Hematopoietic multipotent progenitor cell treated with erythropoietin and hydrocortisone succinate and interleukin-3 and kit ligand, for 8 days (in vitro differentiated cells): ENCODE measurements at places on chromosomes 4 and X.

GRCh38 chrX:133655275-133656265, 240.3 kb upstream of the GPC4 start:
- no peak for DNase-seq

DNA sequence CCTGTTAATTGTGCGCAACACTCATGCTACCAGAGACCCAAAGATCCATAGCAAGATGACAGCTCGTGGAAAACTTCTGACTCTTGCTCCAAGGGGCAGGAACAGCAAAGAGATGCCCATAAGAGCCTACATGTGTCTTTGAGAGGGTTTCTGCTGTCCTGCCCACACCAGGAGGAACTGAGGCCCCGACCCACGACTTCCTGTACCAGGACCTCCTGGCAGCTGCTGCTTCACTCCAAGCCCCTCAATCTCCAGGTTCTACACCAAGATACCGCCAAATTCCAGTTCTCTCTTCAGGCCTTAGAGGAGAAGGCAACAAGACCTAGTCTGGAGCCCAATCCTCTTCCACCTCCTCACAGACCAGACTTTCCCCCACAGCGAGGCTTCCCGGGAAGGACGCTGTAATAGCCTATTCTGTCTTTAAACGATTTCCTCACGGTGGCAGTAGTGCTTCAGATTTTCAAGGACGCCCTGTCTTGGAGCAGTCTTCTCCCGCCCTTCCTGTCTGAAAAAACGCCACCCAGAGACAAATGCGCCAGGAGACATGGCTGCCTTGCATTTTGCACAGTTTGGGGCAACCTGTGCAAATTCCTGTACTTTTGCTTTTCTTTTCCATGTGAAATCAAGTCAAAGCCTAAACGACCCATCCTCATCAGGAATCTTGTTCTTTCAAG, 230.2 kb upstream of the STK26 start:
- DNase-seq = no peak

- DNase-seq = no peak
Observed at GRCh38 chrX:16240968-16241367, 73.7 kb downstream of the MAGEB17 start.

DNA sequence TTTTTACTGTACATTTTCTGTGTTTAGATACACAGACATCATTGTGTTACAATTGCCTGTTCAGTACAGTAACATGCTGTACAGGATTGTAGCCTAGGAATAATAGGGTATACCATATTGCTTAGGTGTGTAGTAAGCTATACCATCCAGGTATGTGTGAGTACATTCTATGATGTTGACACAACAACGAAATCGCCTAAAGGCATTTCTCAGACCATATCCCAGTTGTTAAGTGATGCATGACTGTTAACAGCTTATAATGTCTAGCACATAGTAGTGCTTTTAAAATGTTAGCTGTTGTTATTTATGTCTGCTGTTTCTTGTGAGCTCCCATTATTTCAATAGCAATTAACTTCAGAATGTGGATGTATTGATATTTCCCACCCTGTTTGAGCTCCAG, 4.5 kb downstream of the PRRG1 start:
- DNase-seq = no peak

GRCh38 chr4:163273922-163274321, 58.5 kb downstream of the NPY1R start:
- no peak for DNase-seq

GRCh38 chr4:77651820-77652219, 46.2 kb downstream of the CXCL13 start:
- no peak for DNase-seq

- peak; percentile 10 for DNase-seq
Observed at GRCh38 chr4:57182132-57182874, 72.1 kb upstream of the IGFBP7 start.

DNA sequence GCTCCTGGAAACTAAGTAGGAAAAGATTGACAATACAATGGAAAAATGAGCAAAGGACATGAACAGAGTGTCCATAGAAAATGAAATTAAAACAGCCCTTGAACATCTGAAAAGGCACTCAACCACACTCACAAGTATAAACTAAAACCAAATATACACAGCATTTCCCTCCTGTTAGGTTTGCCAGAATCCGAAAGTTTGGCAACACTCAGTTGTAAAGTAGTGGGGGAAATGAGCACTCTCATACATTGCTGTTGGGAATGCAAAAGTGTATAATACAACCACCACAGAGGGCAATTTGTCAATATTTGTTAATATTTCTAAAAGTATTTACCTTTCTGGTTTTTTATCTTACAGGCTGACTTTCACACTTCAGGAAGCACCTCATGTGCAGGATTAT, 84.2 kb upstream of the TMEM164 start:
- no peak for DNase-seq

GRCh38 chr4:93865650-93866049, 37.1 kb downstream of the ATOH1 start:
- DNase-seq = no peak

DNA sequence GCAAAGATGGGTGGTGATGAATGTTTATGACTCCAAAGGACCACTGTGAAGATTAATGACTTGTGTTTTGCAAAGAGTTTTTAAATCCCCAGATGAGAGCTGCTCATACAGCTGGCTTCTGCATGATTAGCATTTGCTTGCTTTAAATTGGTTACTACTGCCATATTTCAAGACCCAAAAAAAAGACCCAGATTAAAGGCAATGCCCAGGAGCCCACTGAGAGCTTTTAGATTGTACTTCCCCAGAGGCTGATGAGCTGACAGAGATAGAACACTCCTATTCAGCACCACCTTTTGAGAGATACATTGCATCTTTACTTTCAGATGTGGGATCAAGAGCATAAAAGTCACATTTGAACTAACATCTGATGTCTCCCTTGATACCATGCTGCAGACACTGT, 142.0 kb downstream of the HNRNPD start:
- DNase-seq = no peak

GRCh38 chr4:19399001-19399400, 852.7 kb upstream of the SLIT2 start:
- DNase-seq = no peak

- DNase-seq = no peak
Observed at GRCh38 chrX:77960567-77960966, 8.9 kb downstream of the PGAM4 start.

DNA sequence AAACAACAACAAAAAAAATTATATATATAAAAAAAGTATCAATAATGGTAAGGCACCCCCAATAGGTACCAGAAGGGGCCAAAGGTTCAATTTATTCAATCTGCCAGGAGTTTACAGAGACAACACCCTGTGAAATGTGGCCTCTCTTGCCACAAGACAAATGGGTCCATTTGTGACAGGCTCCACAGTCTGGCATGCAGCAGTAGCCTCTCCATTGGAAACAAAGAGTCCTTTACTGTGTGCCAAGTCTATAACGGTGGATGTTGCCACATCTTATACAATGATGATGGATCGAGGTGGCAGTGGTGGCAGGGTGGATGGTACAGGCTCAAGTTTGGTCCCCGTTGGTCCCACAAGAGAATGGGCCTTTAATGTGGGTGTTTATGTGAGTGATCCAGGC, 70.1 kb upstream of the SH3RF1 start:
- no peak for DNase-seq

DNA sequence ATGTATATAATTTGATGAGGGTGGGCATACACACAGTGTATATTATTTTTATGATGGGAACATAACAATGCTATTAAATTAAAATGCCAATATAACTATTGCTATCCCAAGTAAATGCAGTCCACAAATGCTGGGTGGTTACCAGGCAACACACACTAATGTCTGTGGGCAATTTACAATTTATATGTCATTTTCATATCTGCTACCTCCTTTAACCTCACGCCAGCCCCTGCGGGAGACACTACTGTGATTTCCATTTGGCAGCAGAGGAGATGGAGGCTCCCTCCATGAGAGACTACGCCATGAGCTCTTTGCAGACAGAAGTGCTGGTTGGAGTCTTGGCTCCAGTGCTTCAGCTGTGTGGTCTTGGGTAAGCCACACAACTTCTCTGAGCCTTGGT, 87.9 kb downstream of the PPP2R2C start:
- no peak for DNase-seq

- DNase-seq = no peak
Observed at GRCh38 chrX:101550751-101551379, 518 bp downstream of the ARMCX1 start.

DNA sequence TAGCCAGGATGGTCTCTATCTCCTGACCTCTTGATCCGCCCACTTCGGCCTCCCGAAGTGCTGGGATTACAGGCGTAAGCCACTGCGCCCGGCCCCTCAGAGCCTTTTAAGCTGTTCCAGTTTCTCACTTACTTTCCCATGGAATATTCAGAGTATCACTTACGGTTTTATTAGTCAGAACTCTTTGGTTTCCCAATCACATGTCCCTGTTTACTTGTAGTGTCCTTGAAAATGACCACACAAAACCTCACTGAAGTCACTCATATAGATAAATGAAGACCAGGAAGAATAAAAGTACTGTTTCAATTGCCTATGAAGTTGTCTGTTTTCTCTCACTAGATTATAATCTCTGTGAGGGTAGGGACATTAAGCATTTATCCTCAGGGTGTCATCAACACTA, 217.2 kb upstream of the HCCS start:
- no peak for DNase-seq

DNA sequence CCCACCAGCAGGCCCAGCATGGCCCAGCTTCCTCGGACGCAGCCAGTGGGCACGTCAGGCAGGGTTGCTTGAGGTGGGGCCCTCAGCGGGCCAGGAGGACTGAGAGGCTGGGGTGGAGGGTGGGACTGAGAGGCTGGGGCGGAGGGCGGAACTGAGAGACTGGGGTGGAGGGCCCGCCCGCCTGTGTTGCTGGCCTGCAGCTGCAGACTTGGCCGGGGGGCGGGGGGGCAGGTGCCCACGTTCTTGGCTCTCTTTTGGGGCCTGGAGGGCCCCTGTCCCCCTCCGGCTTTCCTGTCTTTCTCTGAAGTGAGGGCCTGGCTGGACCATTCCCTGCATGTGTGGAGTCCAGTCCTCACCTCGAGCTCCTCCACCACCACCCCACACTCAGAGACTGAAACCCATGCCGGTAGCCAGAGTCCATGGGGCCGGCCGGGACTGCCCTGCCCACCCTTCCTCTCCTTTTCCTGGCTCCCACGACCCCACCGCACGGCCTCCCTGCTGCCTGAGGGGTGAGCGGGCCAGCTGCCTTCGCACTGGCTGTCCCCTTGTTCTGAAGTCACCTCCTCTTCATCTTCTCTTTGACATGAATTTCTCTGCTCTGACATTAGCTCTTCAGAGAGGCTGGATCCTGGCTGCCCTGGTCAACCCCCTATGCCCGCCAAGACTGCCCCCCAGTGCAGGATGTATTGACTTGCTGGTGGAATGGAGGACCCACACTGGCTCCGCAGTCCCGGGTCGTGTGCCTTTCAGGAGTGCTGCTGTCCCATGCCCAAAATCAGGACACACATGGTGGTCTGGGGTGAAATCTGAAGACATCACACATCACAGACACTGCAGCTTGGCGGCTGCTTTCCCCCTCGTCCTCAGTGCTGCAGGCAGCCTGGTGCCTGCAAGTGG, 10.1 kb upstream of the NKX1-1 start:
- no peak for DNase-seq

DNA sequence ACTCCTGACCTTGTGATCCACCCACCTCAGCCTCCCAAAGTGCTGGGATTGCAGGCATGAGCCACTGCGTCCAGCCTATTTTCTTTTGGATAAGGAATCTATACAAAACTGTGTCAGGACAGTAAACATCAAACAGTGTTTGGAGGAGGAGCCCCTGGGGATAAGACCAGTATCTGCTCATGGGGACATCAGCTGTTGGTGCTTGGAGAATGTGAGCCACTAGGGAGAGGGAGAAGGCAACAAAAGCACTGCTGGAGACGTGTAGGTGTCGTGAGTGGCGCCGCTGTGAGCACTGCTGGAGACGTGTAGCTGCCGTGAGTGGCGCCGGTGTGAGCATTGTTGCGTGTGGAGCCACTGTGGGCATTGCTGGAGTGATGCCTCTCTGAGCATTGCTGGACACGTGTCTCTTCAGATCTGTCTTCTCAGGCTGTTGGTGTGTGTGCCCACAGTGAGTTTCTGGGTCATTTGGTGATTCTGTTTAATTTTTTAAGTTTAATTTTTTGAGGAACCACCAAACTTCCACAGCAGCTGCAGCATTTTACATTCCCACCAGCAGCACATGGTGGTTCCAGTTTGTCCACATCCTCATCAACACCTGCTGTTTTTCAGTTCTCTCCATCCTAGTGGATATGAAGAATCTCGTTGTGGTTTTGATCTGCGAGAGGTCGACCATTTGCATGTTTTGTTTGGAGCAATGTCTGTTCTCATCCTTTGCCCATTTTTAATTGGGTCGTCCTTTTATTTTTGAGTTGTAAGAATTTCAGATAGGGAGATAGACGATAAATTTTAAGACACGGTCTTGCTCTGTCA, 19.0 kb downstream of the DGKQ start:
- no peak for DNase-seq

DNA sequence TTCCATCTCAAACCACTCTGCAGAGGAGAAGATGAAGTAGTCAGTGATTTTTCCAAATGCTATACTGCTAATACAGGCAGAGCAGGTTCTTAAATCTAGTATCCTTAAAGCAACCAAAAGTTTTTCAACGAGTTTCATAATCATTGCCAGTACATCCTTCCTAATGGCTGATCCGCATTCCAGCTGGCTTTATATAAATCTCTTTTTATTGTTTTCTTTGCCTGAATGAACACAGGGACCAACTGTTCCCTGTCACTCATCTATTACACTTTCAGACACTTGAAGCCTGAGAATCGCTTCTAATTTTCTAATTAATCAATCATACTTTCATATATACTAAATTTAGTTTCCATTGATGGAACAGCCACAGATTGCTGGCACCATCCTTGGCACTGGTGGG, 508.6 kb downstream of the RAB28 start:
- DNase-seq = no peak

DNA sequence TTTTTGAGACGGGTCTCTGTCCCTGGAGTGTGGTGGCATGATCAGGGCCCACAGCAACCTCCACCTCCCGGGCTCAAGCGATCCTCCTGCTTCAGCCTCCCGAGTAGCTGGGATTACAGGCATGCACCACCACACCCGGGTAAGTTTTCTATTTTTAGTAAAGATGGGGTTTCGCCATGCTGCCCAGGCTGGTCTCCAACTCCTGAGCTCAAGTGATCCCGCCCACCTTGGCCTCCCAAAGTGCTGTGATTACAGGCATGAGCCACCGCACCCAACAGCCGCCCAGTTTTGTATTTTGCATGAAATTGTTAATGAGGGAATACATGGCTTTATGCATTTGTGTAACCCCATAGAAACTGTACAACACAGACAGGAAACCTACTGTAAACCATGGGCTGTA, 2.8 kb upstream of the ARHGAP4 start:
- no peak for DNase-seq

- DNase-seq = no peak
Observed at GRCh38 chr4:145716200-145716599, 36.3 kb downstream of the C4orf51 start.

DNA sequence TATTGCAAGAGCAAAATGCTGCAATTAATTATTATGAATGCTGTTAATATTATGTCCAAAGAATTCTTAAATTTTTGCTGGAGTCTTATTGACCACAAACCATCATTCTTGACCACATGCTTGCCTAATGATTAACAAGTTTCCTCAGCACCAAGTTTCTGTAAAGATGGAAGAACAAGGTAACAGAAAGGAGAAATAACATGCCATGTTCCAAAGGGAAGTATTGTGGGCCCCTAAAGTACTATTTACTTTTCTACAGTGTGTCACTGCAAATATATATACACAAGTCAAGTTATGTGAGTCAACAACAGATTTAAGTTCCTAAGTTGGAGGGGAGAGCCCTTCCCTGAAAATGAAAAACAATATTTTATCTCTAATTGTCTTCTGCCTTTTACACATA, 20.6 kb downstream of the FAM47E start:
- DNase-seq = no peak

GRCh38 chr4:7779432-7779768, 160.3 kb downstream of the AFAP1 start:
- DNase-seq = no peak

GRCh38 chr4:102554992-102555391, 53.8 kb downstream of the NFKB1 start:
- DNase-seq = no peak
